ENCODE measurements at places on chromosomes 7 and 10. TPM values are rescaled to one million over a fixed set of nuclear protein-coding genes. Genes with fewer than 3 reads are reported as not detected.

- no peak for DNase-seq
These were observed 39.6 kb upstream of the INPP5A start for GRCh38 chr10:132497861-132498561.

DNA sequence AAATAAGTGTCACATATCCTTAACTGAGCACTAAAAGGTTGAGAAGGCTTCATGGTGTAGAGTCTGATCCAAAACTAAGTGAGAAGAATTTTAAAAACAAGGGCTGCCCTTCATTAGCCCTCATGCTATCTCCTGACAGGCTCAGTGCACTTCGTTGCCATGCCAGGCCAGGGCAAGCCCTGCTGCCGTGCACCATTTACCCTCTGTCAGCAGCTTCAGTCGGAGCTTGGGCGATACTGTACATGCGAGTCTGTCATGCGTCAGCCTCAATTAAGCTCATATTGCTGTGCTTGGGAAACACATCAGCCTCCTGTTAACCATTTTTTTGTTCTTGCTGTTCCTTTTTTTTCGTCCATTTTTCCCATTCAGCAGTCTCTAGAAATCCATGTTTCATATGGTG is 166.6 kb downstream of the VTI1A start:
- no peak for DNase-seq

GRCh38 chr7:117132321-117133120 is 179.2 kb downstream of the ST7 start:
- peak; percentile 92 for DNase-seq

DNA sequence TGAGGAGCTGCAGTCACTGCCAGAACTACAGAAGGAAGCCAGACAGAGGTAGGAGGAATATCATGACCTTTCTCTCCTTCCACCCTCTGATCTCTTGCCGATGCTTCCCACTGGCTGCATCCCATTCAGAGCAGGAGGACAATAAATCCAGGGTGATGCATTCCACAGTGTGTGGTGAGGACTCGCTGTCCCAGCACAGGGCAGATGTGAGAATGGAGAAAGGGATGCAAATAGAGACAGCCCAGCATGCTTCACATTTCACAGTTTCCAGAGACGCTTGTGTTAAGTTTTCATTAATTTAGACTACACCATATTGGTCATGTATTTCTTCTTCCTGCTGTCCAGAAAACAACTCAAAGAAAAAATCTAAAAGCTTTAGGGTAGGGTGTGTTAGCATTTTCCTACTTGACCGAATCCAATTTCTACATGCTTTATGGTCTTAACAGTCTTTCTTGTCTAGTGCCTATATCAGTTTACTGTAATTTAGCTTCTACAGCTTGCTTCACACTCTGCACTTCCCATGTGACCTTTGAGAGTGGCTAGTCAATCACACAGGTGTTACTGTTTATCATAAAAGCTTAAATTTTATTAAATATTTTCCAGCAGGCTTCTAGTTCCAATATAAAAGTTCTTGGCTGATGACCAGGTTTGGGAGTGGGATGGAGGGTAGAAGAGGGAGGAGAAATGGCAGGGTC is 155.6 kb downstream of the RAPGEF5 start:
- no peak for DNase-seq

GRCh38 chr10:16049050-16049449 is 188.7 kb upstream of the MINDY3 start:
- no peak for DNase-seq

- no peak for DNase-seq
These were observed 21.1 kb downstream of the KNDC1 start for GRCh38 chr10:133180965-133181639.

GRCh38 chr7:44639671-44640321 is 33.4 kb downstream of the OGDH start:
- DNase-seq: peak; percentile 91

GRCh38 chr10:119198438-119198837 is 8.9 kb upstream of the GRK5 start:
- no peak for DNase-seq

- DNase-seq: no peak
These were observed 7.2 kb upstream of the SNX10 start for GRCh38 chr7:26284477-26284876.

- no peak for DNase-seq
These were observed 6.9 kb downstream of the FAM241B start for GRCh38 chr10:69636626-69637605.

- DNase-seq: no peak
These were observed 1.0 kb downstream of the GRM8 start for GRCh38 chr7:127251465-127252376.

DNA sequence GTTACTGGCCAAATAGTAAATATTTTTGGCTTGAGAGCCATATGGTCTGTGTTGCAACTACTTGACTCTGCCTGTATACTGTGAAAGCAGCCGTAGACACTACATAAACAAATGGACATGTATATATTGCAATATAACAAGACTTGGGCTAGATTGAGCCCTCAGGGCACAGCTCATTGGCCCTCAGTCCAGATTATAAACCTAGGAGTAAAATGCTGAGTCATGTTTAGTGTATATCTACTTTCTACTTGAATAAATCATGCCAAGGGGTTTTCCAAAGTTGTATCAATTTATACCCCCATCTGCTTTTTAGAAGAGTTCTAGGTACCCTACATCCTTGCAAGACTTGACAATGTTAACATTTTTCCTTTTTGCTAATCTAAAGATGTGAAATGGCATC is 27.4 kb upstream of the POU6F2 start:
- DNase-seq: peak; percentile 28

GRCh38 chr7:33888166-33888565 is 17.2 kb upstream of the BMPER start:
- no peak for DNase-seq

DNA sequence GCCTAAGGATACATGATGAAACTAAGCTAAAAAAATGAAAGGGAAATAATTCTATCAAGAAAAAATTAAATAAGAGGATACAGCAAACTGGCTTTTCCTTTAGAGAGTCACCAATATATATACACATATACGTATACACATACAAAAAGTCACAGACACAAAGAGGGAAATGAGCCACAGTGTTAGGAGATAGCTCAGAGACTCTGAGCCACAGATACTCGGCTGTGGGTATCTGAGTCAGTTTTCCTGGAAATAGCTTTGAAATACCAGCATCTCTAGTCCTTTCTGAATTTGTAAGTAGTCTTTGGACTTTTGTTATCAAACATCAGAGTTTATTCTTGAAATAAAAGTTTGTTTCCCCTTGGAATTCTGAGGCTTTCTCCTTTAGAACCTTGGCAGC is 111.8 kb downstream of the TBXAS1 start:
- DNase-seq: peak; percentile 50

DNA sequence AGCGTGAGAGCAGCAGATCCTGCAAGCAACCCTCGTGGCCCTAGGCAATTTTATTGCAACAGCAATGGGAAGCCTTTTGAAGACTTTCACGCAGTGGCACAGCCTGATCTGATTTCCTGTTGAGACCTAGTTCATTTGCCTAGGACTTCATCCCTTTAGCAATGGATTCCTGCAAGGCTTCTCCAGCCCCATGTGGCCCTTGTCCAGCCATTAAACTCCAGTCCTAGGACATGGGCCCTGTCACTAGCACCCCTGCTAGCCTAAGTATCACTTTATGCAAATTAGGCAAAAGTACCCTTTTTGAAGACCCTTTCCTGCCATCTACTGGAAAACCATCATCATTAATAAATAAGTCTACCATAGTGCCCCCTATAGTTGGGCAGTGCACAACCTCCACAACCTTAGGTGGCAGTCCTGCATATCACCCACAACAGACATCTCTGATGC is 379.4 kb downstream of the GALNT17 start:
- DNase-seq: no peak

DNA sequence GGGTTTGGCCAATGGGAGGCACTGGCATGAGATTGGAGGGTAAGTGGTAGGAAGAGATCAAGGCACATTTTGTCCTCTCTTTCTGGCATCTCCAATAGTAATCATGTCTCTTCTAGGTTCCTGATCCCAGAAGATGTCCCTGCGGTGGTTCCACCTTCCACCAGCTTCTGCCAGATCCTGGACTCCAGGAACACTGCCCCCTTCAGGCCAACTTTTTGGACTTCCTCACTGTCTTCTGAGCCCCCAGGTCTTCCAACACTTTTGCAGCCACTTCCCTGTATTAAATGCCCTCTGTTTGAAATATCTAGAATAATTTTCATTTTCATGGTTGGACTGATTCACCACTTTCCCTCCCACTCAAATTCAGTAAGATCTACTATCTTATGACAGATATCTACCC is 60.9 kb downstream of the BAMBI start:
- no peak for DNase-seq

GRCh38 chr10:95785942-95786669 is 30.1 kb downstream of the ENTPD1 start:
- DNase-seq: no peak

- no peak for DNase-seq
These were observed 33.7 kb downstream of the PFKP start for GRCh38 chr10:3100856-3101640.

- no peak for DNase-seq
These were observed 159.3 kb downstream of the NRCAM start for GRCh38 chr7:108296911-108297310.

DNA sequence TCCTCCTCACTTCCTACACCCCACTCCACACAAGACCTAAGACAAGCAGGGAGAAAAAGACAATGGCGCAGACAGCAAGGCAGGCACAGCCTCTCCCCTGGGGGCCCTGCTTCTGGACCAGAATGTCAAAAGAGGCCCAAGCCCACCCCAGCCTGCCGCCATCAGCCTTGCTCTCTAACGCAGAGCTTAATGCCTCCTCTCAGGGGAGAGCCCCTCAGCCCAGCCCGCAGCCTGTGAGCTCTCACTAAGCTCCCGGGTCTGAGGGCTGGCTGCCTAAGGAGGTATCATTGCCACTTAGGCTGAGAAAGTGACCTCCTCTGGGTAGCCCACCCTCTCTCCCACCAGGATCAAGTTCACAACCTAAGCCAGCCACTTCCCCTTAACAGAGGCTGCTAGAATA is 16.7 kb downstream of the SLIT1 start:
- no peak for DNase-seq

GRCh38 chr7:93390660-93391059 is 158.5 kb downstream of the VPS50 start:
- no peak for DNase-seq

GRCh38 chr10:44807451-44807850 is 103.7 kb upstream of the TMEM72 start:
- DNase-seq: no peak

GRCh38 chr10:84344526-84344925 is 16.1 kb downstream of the CCSER2 start:
- DNase-seq: no peak

GRCh38 chr7:80876894-80877414 is 41.9 kb downstream of the SEMA3C start:
- peak; percentile 56 for DNase-seq

DNA sequence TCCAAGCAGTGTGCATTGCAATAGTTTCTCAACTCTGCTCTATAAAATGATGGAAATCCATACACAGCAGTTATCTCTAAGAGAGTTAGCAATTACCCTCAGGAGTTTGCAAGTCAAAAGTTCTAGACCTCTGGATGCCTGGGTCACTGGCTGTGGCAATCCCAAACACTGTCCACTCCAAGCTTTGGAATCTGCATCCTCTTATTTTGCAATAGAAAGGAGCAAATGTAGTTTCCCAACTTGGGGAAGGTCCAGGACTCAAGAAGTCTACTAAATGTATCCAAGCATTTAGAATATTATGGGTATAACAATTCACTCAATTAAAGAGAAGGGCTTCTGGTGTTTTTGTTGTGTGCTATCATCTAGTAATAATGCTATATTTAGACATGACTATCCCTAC is 131.3 kb upstream of the NRP1 start:
- peak; percentile 8 for DNase-seq

GRCh38 chr7:24436131-24436920 is 136.9 kb upstream of the PALS2 start:
- DNase-seq: no peak

GRCh38 chr10:113922787-113923570 is 68.5 kb downstream of the NHLRC2 start:
- DNase-seq: no peak

DNA sequence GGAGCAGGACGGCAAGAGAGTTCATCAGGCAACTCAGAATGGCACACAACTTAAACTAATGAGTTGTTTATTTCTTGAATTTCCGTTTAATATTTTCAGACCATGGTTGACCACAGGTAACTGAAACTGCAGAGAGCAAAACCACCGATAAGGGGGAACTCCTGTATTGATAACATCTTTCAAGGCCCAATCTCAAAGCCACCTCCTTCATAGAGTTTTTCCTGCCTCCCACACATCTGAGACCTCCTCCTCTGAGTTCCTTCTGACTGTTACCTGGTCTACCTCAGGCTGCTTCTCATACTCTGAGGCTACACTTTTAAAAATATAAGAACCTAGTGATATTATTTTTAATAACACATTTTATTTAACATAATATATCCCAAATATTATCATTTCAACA is 341.5 kb upstream of the NPVF start:
- no peak for DNase-seq

DNA sequence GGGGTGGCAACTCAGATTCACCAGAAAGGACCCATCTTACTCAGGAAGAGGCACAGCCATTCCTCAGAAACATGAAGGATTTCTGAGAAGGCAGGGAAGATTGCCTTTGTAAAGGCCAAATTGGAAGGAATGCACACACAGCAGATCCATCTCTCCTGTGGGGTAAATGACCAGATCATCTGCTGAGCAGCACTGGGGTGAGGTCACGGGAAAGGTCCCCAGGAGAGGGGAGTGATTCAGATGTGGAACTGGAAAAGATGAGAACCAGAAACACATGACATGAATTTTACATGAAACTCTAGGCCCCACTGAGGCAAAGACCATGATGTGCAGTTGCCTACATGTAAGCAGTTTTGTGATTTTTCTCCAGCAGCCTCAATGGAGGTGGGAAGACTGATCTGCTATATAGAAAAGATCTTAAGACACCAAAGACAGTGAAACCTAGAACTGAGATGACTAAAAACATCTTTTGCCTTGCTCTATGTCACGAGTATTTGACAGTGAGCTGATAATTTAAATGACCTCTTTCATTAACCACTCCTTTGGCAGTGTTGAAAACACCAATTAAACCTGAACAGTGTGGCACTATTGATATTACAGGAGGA is 91.6 kb downstream of the AMPH start:
- DNase-seq: no peak

DNA sequence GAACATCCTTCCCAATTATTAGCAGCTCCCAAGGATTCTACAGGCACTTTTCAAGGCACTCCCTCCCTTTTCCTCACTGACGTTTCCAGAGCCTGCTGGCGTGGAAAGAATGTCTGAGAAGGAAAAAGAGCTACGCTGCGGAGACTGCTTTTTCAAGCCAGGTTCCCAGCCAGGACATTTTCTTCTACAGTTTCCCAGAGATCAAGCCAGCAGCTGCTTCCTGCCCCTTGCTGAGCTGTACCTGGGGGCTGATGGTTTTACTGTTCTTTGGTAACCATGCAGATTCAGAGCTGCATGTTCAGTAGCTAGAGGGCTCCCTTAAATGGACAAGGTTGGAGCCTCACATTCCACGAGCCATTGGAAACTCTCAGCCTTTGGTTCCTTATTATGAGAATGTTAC is 133.4 kb downstream of the EVX1 start:
- DNase-seq: no peak

SPACDR gene
- 1.1 TPM for total RNA-seq

SUN3 gene
- not detected for total RNA-seq

OR6B1 gene
- not detected for total RNA-seq

LOXL4 gene
- 20.8 TPM for total RNA-seq

FXYD4 gene
- not detected for total RNA-seq

MMRN2 gene
- total RNA-seq: 0.56 TPM

ARMC3 gene
- not detected for total RNA-seq

ZNF425 gene
- total RNA-seq: 2.8 TPM

CRYGN gene
- total RNA-seq: not detected

GNA12 gene
- total RNA-seq: 14.3 TPM

THSD7A gene
- total RNA-seq: 0.18 TPM

LFNG gene
- total RNA-seq: 1.4 TPM

FKBP14 gene
- 45.0 TPM for total RNA-seq

TPST1 gene
- 49.7 TPM for total RNA-seq

SCRN1 gene
- 124 TPM for total RNA-seq

LBX1 gene
- total RNA-seq: not detected

All from IMR-90 (cell line).